ENCODE measurements at places on chromosomes 3 and 15.

DNA sequence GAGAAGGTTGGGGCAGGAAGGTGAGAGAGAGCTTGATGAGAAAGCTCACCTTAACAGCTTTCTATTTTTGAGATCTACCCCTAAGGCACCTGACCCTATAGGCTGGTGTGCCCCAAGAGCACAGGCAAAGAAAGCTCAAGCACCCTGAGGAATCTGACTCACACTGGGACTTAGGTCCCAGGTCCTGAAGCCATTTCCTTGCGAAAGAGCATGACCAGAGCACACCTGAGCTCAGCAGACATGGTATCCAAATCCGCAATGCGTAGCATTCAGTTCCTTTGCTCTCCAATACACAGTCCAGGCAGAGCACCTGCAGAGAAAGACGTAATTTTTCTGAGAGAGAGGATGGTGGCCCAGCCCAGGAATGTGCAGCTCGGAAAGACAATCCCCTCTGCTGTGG, 112.1 kb upstream of the LPP start:
- DNase-seq: no peak

GRCh38 chr3:151430821-151431484, 29.9 kb downstream of the IGSF10 start:
- DNase-seq: no peak

DNA sequence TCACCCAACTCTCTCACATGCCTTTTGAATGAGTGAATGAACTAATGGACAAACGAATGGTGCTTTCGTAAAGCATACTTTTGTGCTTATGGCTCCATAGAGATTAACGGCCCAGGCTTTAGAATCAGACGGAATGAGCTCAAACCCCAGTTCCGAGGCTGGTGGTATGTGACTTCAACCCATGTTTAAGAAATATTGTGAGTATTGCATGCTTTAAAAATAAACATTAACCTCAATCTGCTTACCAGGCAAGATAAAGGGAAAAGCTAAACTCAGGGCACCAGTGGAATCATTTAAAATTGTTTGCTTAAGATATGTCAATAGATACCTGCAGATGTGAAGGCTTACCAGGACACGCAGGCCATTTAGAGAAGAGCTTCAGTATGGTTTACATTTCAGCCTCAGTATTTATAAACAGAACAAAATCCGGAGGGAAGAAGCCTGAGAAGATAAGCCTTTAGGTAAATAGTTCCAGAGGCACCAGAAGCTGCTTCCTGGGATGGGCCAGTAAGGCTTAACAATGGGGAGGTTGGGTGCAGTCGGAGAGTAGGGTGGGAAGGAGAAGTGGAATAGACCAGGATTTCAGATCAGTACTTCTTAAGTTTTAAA, 186.4 kb downstream of the ADAMTS9 start:
- DNase-seq: no peak

- DNase-seq: no peak
These were observed 13.2 kb upstream of the TIPARP start for GRCh38 chr3:156661155-156661554.

DNA sequence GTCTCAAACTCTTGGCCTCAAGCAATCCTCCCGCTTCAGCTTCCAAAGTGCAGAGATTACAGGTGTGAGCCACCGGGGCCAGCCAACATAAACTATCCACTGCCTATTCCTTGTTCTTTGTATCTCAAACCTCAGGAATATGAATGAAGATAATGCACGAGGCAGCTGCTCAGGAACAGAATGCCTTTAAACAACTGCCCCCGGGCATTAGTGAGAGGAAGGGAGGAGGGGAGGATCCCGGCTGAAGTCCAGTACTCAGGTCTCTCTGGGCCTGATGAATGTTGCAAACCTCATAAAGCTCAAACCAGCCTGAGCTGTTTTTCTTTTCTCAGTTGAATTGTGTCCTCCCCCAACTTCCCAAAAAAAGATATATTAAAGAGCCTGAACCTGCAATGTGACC, 26.9 kb upstream of the MTMR14 start:
- no peak for DNase-seq

DNA sequence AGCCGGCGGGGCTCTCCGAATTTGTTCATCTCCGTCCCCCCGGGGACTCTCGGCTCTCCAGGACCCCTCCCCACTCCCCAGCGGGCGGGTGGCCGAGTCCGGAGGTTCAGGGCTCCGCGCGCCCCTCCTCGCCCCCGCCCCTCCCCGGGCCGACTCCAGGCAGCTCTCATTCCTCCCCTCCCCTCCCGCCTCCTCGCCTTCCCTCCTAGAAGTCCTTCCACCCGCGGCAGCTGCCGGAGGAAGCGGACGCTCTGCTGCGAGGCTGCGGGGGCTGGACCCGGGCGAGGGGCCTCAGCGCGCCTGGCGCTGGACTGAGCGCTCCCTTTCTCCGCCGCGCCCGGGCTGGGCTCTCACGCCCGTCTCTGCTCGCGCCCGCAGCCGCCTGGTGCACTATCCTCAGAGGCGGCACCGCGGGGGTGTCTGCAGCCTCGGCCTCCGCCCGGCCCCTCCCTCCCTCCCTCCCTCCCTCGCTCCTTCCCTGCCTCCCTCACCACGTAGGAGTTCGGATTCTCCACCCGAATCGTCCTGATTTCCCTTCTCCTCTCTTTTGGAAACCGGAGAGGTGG, at the start of gene ROBO2:
Gene ROBO2, plus strand, starts transcription at position 494 of the 566 bp plus-strand sequence. CDS start 687 bp downstream, outside the sequence.
- DNase-seq: no peak

- DNase-seq: no peak
These were observed 27.0 kb downstream of the OPA1 start for GRCh38 chr3:193620057-193620456.

DNA sequence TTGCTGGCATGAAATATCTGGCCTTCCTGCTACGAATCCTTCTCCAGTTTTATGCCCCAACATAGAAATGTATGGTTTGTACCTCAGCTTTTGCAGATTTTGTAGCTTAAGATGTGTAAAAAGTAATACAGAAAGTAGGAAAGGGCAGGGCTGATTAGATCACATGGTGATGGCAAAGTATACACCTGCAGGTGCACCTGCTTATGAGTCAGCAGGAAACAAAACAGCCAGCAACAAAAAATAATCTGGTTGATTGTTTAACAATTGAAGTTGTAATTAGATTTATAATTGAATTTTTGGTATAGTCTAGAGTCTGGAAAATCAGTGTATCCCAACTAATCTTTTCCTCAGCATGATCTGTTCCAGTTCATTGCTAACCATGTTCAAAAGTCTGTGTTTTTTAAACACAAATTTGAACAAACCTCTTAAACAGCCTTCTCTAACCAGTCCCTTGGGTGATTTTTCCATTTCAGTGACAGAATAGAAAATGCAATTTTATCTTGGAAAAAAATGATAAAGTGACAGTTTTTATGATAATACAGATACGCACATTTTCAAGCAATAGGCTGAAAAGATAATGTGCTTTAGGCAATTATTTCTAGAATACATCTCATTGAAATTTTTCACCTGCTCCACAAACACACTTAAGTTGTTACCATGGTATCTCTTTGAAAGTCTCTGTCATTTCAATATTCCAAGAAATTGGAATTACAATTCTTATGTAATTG, 477.4 kb downstream of the NAALADL2 start:
- no peak for DNase-seq

DNA sequence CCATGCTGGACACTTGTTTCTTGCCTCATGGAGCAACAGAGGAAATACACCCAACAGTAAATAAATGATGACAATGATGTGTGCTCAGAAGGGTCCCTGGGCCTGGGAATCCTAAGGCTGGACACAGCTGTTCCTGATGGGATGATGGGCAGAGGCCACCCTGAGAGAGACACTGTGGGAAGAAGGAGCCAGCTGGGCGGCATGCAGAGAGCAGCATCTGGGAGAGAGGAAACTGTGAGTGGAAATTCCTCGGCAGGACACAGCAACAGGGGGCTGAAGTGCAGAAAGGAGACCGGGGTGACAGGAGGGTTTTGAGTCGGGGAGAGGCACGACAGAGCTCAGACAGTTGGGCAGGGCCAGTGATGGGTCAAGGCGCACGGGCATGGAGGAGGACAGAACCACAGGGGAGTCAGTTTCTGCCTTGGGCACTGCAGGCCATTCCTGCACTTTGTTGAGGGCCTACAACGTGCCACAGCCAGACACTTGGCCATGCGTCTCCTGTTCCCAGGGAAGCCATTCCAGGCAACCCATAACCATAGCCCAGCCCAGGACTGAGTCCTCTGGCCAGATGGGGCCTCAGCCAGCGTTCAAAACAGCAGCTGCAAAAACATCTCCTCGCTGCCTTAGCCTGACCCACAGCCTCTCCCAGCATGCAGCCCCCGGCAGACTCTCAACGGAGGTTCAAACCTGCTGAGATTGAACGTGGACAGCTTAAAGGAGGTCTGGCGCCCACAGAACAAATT, 36.7 kb upstream of the SLC6A1 start:
- no peak for DNase-seq

DNA sequence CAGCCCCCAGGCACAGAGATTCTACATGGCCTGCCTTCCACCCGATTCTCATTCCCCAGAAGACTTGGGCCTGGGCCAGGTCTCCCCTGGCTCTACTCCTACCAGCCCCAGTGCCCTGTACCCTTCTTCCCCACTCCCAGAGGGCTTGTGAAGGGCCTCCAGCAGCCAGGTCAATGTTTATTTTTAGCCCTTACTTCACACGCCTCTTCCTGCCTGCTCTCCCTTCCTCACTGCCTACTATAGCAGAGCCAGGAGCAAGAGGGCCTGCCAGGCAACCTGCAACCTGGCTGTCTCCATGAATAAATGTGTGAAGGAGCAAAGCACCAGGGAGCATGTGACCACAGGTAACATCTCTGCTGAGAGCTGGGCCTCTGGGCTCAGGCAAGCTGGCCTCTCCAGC, 26.4 kb upstream of the APEH start:
- DNase-seq: no peak

DNA sequence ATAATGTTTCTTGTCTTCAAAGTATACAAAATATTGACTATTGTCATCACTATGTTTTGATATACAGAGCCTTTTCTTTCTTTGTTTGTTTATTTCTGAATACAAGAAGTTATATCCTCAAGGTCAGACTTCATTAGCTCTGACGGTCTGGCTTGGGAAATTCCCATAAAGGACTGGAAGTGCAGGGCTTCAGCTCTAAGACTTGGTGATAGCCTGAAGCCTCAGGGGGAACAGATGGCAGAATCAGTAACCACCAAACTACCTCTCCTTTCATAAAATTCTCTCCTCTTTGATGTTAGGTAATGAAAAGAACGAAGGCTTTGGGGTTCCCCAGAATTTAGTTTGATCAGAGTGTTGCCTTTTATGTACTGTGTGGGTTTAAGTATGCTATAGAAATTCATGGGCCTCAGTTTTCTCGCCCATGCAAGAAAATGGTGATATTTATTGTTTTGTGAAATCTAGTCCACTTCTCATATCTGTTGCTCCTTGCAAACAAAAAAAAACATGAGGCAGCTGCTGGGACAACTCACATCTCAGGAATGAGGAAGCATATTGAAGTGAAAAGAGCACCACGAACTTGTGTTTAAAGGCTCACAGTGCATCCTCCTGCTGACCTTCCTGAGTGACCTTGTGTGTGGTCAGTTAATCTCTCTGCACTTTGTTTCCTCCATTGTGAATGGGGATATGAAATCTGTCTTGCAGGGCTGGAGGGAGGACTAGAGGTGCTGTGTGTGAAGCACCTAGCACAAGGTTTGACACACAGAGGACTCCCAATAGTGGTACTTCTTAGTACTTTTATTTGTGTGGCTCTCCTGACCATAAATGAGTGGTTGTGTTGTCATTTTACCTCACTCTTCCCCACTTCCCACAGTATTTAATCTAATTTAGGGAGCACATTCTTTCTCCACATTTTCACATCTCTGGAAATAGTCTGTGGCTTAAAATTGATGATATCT, 569.8 kb upstream of the IL12A start:
- DNase-seq: no peak

Measured in stimulated activated CD4-positive, alpha-beta T cell treated with anti-CD3 and anti-CD28 coated beads, Interleukin-12 subunit alpha, Interleukin-12 subunit beta, amount 100 ng/mL, for 4 hours (primary cell).